ENCODE measurements at places on chromosomes 3 and 15.

DNA sequence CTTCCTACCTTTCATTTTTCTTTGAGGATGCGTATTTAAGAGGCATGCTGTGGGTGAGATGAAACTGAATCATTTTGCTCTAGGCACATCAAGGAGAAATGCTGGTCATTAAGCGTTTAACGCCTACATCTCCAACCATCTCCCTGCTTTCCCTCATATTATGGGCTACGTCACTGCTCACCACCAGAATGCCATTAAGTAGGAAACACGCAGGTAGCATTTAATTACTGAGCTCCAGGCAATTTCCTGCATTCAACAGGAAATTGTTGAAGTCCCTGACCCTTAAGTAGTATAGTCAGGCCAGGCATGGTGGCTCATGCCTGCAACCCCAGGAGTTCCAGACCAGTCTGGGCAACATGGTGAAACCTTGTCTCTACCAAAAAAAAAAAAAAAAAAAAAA is 66.1 kb downstream of the CHSY1 start:
- no peak for DNase-seq

GRCh38 chr3:62028236-62028635 is 345.1 kb downstream of the FEZF2 start:
- no peak for DNase-seq

GRCh38 chr3:185347399-185347798 is 15.5 kb upstream of the MAP3K13 start:
- no peak for DNase-seq

DNA sequence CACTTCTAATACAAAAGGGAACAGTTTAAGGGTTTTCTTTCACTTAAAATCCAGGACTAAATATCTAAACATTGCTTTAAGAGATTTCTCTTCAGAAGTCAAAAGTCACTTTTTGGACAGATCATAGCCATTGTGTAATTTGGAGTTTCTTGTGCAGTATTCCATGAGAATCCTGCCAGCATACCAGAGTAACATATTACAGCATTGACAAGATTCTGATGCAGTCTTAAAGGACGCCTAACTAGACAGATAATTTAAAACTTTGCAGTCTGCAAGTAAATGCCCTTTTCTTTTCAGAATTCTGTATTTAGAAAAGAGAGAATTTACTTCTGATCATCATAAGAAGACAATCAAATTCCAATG is 17.5 kb upstream of the IGSF10 start:
- no peak for DNase-seq

GRCh38 chr15:76340803-76341365 is 4.3 kb downstream of the ISL2 start:
- no peak for DNase-seq

DNA sequence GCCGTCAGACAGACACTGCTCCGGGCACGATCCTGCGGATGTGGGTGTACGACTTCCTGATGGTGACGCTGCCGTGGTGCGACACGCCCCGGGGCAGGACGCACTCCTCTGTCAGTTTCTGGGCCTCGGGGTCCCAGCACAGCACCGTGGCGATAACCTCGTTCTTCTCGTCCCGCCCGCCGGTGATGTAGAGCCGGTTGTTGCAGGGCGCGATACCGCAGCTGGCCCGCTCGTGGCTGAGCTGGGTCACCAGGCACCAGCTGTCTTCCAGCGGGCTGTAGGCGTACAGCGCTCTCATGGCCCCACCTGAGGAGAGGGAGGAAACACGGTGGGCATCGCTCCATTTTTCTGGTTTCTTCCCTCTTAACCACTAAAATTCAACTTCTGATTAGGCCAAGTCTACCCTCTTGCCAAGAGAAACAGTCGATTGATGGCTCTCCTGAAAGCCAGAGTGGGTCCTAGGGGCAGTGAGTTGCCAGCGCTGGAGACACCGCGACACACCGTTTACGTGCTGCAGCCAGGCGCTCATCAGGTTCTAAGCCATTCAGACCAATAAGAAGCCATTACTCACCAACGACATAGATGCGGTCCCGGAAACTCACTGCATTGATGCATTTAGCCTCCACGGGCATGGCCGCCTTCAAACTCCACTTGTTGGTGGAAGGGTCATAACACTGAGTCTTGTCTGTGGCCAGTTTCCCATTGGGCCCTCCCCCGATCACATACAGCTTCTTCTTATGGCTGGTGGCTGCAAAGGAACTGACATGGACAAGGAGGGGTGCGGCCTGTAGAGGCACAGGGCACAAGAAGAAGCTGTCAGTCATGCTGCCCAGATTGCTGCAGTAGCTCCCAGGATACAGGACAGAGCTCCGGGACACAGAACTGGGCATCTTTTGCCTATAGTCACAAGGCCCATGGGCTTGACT is 63.3 kb downstream of the KLHL6 start:
- no peak for DNase-seq

- no peak for DNase-seq
Observed at GRCh38 chr15:68638953-68639515, 60.2 kb downstream of the CORO2B start.
